ENCODE measurements at places on chromosomes 11 and 22. TPM values are rescaled to one million over a fixed set of nuclear protein-coding genes. Genes with fewer than 3 reads are reported as not detected.

DNA sequence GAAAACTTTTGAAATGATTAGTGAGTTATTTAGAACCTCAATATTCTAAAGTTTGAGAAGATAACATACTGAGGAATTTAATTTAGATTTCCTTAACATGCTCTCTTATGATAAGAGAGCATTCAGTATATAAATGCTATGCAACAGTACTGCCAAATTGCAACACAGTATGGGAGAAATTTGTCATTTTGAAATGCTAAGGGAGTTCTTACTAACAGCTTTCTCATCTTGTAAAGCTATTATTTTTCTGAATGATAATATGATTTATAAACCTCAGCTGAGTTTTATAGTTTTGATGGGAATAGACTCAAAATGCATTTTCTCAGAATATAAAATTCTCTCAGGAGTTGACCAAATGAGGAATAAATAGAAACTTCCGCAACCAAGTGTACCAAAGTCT lies 108.4 kb downstream of the SPON1 start:
- no peak overlapping the region for H3K4me3 ChIP-seq
- DNase-seq = no peak
- no peaks in the 10 kb centered on the region for H3K36me3 ChIP-seq
- H3K4me1 ChIP-seq = no peaks in the 10 kb centered on the region
- no peak overlapping the region for H3K27ac ChIP-seq

DNA sequence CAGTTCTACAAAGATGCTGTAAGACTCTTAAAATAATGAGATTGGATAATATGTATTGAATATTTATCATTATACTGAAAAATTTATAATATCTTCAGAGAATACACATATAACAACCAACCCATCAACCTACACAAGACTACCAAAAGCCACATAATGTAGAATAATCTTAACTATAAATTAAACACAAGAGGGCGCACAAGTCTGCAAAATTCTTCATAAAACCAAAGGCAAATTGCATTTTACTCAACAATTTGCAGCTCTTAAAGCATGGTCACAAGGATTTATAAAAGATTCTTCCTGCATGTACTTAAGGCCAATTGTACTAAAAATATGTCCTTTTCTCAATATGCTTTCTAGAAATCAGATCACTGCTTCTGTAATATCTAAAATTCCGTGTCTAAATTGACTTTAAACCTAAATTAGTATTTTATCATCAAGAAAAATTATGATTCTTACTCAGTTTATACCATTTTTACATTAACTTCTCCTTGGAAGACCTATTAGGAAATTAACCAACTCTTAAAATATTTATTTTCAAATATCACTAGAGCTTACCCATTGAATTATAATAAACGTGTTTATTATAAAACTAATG lies 79.0 kb downstream of the TTC28 start:
- DNase-seq = peak; percentile 81
- no peaks in the 10 kb centered on the region for H3K36me3 ChIP-seq
- H3K4me1 ChIP-seq = peaks cover 20% of the 10 kb centered on the region
- no peak overlapping the region for H3K27ac ChIP-seq
- no peaks in the 10 kb centered on the region for H3K27me3 ChIP-seq

Gene C1QTNF4
- 0.41 TPM for total RNA-seq

- no peak for DNase-seq
- no peaks in the 10 kb centered on the region for H3K36me3 ChIP-seq
- H3K4me1 ChIP-seq = no peaks in the 10 kb centered on the region
- H3K27me3 ChIP-seq = peaks cover 18% of the 10 kb centered on the region
- H3K4me3 ChIP-seq = no peak overlapping the region
- H3K27ac ChIP-seq = no peak overlapping the region
Measured at GRCh38 chr11:125207866-125208425, 43.4 kb downstream of the PKNOX2 start.

DNA sequence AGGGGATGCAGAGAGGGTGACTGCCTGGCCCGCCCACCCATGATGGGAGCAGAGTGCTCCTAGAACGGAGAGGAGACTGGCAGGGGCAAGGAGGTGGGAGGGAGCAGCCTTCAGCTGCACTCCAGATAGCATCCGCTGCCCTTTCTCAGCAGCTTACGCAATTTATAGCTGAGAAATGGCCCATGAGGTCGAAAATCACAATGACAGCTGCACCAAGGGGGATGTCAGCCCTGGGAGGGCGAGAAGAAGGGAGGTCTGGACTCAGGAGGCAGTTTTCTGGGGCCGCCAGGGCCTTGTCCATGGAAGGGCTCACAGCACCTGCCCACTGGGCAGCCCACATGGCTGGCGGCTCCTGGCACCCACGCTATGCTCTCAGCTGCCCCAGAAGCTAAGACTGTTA lies 17.6 kb upstream of the MOB2 start:
- H3K27me3 ChIP-seq = no peaks in the 10 kb centered on the region
- no peak overlapping the region for H3K27ac ChIP-seq
- H3K36me3 ChIP-seq = no peaks in the 10 kb centered on the region
- no peak for DNase-seq
- no peak overlapping the region for H3K4me3 ChIP-seq
- peaks cover 7% of the 10 kb centered on the region for H3K4me1 ChIP-seq

Gene BATF2
- total RNA-seq = not detected

Gene RASGRP2
- total RNA-seq = 2.0 TPM

- H3K4me1 ChIP-seq = no peaks in the 10 kb centered on the region
- no peak overlapping the region for H3K4me3 ChIP-seq
- peaks cover 7% of the 10 kb centered on the region for H3K27me3 ChIP-seq
- DNase-seq = no peak
Measured at GRCh38 chr11:59284773-59285129, 72.0 kb upstream of the MPEG1 start.

- no peak overlapping the region for H3K27ac ChIP-seq
- no peak for DNase-seq
- H3K27me3 ChIP-seq = peaks cover 15% of the 10 kb centered on the region
- H3K4me3 ChIP-seq = no peak overlapping the region
- no peaks in the 10 kb centered on the region for H3K4me1 ChIP-seq
Measured at GRCh38 chr11:67596753-67597300, 9.9 kb upstream of the NDUFV1 start.

Gene TEX12
- total RNA-seq = 0.41 TPM

DNA sequence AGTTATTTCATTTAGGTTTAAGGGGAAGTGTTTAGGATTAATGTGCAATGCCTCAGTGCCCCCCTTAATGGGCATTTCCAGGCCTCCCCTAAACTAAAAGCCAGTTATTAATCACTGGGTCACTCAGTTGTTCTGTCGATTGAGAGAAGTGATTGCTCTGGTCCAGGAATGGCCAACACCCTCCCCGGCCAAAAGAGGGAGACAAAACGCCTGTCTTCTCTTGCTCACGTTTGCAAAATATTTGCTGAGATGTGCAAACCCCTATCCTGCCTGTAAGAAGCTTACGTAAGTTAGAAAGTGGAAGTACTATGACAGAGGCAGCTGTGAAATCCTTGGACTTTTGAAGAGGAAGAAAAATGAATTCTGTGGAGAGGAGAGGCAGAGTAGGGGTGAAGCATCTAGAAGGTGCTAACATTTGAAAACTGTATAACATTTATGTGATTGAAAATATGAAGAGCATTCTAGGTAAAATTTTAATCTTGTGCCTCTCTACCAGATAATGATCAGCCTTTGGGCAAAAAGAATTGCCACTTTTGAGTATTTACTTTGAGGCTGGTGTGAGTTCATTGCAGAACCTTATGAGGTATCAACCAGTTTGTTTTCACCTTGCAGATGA lies 37.7 kb downstream of the NTM start:
- DNase-seq = peak; percentile 51
- H3K4me3 ChIP-seq = no peak overlapping the region
- no peaks in the 10 kb centered on the region for H3K4me1 ChIP-seq
- peaks cover 44% of the 10 kb centered on the region for H3K27me3 ChIP-seq

DNA sequence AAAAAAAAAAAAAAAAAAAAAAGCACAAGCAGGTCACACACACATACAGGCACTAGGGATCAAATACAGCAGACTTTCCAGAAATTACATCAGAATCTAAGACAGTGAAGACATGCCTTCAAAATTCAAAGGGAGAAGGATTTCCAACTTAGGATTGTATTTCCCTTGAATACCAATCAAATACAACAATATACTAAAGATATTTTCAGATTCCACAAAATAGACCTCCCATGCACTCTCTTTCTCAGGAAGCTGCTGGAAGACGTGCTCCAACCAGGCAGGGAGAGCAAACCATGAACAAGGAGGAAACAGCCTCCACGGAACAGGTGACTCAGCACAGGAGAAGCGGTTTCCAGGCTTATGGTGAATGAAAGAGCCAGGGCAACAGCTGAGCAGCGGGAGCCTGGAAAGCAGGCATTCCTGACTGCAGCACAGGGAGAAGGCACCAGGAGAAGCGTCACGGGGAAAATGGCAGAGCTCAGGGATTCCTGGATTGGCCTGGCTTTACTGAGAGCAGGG lies 32.0 kb downstream of the TMEM184B start:
- peaks cover 10% of the 10 kb centered on the region for H3K4me1 ChIP-seq
- no peak for DNase-seq
- H3K27me3 ChIP-seq = no peaks in the 10 kb centered on the region
- no peaks in the 10 kb centered on the region for H3K36me3 ChIP-seq
- peak overlapping the region; percentile 77 for H3K27ac ChIP-seq
- H3K4me3 ChIP-seq = no peak overlapping the region

GRCh38 chr11:70483077-70483861 lies 84.9 kb downstream of the CTTN start:
- no peaks in the 10 kb centered on the region for H3K27me3 ChIP-seq
- H3K27ac ChIP-seq = no peak overlapping the region
- peaks cover 9% of the 10 kb centered on the region for H3K4me1 ChIP-seq

GRCh38 chr11:36002196-36002595 lies 58.3 kb downstream of the LDLRAD3 start:
- no peak overlapping the region for H3K4me3 ChIP-seq
- H3K4me1 ChIP-seq = no peaks in the 10 kb centered on the region
- H3K27ac ChIP-seq = no peak overlapping the region
- no peaks in the 10 kb centered on the region for H3K36me3 ChIP-seq
- no peaks in the 10 kb centered on the region for H3K27me3 ChIP-seq
- peak; percentile 40 for DNase-seq

GRCh38 chr11:88059326-88059725 lies 115.9 kb downstream of the RAB38 start:
- H3K27ac ChIP-seq = no peak overlapping the region
- H3K36me3 ChIP-seq = no peaks in the 10 kb centered on the region
- H3K4me1 ChIP-seq = no peaks in the 10 kb centered on the region
- no peak for DNase-seq
- H3K27me3 ChIP-seq = no peaks in the 10 kb centered on the region

Gene CNGA4
- not detected for total RNA-seq

GRCh38 chr11:73281201-73281741 lies 9.1 kb downstream of the P2RY6 start:
- H3K27me3 ChIP-seq = no peaks in the 10 kb centered on the region
- no peak overlapping the region for H3K4me3 ChIP-seq
- H3K27ac ChIP-seq = no peak overlapping the region
- DNase-seq = no peak

DNA sequence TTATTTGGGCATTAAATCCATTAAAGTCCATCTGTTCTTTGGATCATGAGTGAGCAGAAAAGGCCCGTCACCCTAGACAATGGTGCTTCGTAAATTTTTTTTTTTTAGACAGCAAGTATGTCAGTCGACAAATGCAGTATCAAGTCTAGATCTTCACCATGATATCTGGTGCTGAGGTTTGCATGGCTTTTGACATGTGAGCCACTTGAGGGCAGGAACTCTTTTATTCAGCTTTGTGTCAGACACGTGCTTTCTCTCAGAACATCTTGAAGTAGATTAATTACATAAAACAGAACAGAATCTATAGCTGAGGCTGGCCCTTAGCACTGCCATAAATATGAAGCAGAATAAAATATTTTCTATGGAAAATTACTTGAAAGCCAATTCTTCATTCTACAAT lies 62.9 kb upstream of the CARD18 start:
- no peak overlapping the region for H3K4me3 ChIP-seq
- H3K27me3 ChIP-seq = no peaks in the 10 kb centered on the region
- no peaks in the 10 kb centered on the region for H3K4me1 ChIP-seq
- H3K36me3 ChIP-seq = no peaks in the 10 kb centered on the region
- DNase-seq = no peak

Gene CDON
- total RNA-seq = 31.0 TPM

Gene SHANK3
- 4.4 TPM for total RNA-seq

- H3K27ac ChIP-seq = no peak overlapping the region
- DNase-seq = peak; percentile 83
- H3K27me3 ChIP-seq = no peaks in the 10 kb centered on the region
- H3K4me1 ChIP-seq = peaks cover 27% of the 10 kb centered on the region
- H3K4me3 ChIP-seq = no peak overlapping the region
Measured at GRCh38 chr11:120599816-120600420, 88.4 kb downstream of the GRIK4 start.

Gene SPON1
- not detected for total RNA-seq

Gene GP1BB
- total RNA-seq = 12.6 TPM

DNA sequence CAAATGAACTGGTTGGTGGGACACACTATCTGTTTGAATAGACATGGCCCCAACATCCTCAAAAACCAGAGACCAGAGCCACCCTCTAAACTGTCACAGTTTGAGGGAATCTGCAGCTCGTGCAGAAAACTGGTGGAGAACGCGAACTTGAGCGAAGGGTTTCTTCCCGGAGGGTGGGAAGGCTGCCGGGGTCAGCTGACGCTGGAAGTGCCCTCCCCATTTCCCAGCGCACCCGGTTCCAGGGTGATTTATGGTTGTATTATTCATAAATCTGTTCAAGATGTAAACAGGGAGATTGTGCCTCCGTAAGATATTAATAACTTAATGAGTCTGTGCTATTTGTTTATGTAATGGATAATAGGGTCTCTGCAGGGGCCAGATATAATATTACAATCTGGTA lies 1396.7 kb downstream of the BRD1 start:
- DNase-seq = no peak
- H3K4me3 ChIP-seq = no peak overlapping the region
- no peaks in the 10 kb centered on the region for H3K27me3 ChIP-seq
- no peak overlapping the region for H3K27ac ChIP-seq
- no peaks in the 10 kb centered on the region for H3K36me3 ChIP-seq
- no peaks in the 10 kb centered on the region for H3K4me1 ChIP-seq

DNA sequence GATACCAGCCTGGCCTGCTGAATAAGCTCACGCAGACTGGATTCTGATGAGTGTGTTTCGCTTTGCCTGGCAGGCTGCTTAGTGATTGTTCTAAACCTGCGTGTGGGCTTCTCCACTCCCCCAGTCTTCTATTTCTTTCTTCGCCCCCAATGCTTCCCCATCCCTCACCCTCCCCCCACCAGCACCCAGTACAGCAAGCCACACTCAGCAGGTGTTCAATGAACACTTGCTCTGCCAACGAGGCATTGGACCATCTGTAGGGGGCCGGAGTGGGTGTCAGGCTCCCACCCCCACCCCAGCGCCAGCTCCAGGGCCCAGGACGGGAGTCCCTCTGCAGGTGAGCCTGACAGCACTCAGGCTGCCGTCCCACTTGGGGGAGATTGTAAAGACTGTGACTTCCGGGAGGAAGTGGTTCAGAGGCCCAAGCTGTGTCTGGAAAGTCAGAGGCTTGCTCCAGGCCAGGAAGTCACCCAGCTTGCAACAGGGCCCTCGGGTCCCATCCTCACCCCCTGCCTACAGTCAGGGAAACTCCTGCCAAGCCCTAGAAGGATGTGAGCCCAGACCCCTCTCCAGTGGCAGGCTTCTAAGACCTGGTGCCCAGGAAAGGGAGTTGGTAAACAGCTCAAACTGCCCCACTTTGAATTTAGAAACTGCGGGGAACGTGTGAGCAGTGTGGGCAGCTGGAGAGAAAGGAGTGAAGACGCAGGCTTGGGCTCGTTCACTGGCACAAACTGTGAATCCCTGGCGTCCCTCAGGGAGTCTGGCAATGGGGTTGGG lies 66.3 kb upstream of the PRDM11 start:
- H3K4me3 ChIP-seq = no peak overlapping the region
- no peaks in the 10 kb centered on the region for H3K27me3 ChIP-seq
- DNase-seq = no peak
- no peak overlapping the region for H3K27ac ChIP-seq
- peaks cover 19% of the 10 kb centered on the region for H3K4me1 ChIP-seq

All from A673 (cell line).